Activated naive CD4-positive, alpha-beta T cell treated with anti-CD3 and anti-CD28 coated beads, Interleukin-2, amount 50 U/mL, for 72 hours (primary cell): ENCODE measurements at places on chromosomes 2 and 18. TPM values are rescaled to one million over a fixed set of nuclear protein-coding genes. Genes with fewer than 3 reads are reported as not detected.

DNA sequence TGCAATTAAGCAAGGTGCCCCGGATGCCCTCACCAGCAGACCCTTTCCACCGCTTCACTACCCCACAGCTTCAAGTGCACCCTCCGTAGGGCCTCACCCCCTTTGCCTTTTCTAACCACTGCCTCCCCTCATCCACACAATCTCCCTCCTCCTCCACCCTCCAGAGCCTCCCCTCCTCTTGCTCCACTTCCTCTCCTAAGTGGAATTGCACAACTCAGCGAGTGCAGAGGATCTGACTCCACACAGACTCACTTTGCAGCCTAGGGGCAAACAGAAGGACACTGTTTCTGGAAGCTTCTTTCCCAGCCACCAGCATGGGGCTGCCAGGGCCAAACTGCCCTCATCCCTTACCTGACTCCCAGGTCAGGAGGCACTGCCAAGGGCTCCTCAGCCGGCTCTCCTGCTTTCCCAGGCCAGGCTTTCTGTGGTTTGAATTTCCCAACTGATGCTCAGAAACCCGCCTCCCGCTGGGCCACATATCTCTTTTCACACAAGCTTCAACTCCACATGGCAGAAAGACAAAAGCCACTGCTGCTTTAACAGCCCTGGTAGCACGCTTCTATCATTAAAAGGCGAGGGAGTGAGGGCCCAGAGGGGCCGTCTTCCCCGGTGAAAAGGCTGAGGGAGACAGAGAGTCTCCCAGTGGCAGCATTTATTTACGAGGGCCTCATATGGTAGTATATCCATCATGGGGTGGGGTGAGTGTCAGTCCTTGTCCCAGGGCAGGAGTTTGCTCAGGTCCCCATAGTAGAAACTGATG, 74.7 kb upstream of the MGAT4A start:
- no peak for DNase-seq

- DNase-seq = no peak
Measured at GRCh38 chr2:72991439-72991725, 74.1 kb downstream of the EMX1 start.

GRCh38 chr2:228828397-228828796, 442.7 kb downstream of the PID1 start:
- no peak for DNase-seq

- DNase-seq = no peak
Measured at GRCh38 chr2:111697560-111697959, 186.4 kb downstream of the ANAPC1 start.

The LRRTM4 gene
- not detected for total RNA-seq

The IL36B gene
- total RNA-seq = not detected

DNA sequence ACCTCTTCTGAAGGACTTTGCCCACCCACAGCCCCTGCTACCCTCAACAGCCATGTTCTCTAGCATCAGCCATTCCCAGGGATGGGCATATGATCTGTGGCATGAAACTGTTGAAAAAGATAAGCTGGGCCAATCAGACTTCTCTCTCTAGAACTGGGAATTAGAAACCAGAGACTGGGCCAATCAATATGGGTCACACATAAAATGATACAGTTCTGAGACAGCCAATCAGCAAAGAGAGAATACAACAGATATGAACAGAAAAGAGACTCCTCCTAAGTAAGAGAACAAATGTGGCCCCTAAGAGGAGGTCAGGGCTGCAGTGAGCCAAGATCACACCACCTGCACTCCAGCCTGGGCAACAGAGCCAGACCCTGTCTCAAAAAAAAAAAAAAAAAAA, 2.1 kb downstream of the KIDINS220 start:
- DNase-seq = no peak

The STON1 gene
- total RNA-seq = 0.27 TPM

DNA sequence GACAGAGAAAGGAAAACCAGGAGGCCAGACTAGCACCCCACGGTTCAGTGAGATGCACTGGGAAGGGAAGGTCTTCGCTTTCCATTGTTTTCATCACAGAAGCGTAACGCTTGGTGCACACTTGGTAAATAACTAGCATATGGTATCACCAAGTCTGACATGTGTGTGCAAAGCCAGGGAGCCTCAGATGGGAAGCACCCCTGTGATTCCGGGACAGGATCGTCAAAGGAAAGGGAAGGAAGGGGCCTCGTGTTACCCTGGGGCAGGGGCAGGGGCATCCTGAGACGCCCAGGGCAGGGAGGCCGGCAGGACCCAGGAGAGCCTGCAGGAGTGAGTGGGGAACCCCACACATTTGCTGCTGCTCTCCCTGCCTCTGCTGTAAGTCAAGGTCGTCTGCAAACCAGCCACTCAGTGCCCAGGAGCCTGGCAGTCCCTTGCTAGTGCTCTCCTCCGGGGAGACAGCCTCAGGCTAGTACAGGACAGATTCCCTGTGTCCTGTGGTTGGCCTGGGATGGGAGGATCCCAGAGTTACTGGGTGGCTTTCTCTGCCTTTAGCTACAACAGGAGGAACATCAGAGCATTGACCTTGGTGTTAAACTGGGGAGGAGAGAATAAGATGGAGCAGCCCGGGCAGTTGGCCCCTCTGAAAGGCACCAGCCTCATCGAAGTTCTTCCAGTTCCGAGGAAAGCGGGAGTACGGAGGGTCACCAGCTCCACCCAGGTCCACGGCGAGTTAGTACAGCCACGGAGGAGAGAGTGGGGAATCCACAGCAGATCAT, 192.5 kb downstream of the NDUFA10 start:
- DNase-seq = peak; percentile 23

- no peak for DNase-seq
Measured at GRCh38 chr2:86781363-86781762, 9.3 kb downstream of the CD8A start.

The AQP12A gene
- total RNA-seq = not detected

DNA sequence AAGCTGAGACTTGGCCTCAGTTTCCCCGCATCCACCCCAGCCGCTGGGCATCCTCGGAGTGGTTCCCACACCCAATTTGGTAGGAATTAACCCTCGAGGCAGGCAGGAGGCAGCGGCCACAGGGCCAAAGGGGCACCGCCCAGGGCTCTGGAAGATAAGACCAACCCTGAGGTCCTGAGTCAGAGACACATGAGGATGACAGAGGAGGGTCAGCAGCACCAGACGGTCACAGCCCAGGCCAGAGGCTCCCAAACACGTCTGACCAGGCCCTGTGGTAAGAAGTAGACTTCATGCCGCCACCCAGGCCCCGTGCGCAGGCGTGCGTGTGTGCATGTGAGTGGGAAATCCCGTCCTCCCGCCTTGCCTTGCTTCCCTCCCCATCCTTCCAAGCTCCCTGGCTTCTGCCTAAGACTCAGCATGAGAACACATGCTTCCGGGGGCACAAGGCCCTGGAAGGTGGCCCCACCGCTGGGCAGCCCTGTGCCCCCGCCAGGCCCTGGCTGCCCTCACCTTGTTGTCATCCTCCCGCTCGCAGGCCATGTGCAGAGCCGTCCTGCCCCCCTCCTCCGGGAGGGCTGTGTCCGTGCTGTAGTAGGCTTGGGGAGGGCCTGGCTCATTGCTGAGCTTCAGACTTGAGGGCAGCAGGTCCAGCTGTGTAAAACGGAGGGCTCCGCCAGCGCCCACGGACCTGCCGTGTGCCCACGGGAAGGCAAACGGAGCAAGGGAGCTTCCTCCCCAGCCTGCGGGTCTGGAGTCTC, 46.3 kb downstream of the ANKMY1 start:
- no peak for DNase-seq

DNA sequence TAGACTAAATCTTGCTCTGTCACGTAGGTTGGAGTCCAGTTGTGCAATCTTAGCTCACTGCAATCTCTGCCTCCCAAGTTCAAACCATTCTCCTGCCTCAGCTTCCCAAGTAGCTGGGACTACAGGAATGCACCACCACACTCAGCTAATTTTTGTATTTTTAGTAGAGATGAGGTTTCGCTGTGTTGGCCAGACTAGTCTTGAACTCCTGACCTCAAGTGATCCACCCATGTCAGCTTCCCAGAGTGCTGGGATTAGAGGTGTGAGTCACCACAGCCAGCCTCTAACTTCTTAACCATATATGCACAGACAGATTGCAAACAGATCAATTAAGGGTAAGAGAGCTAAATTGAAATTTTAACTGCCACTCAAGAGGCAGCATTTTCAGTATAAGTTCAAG, 22.1 kb upstream of the CNGA3 start:
- DNase-seq = no peak

The OXER1 gene
- 0.54 TPM for total RNA-seq

The NR4A2 gene
- total RNA-seq = 134 TPM

The RAB3GAP1 gene
- 36.2 TPM for total RNA-seq

The CDH20 gene
- 0.14 TPM for total RNA-seq

The EVX2 gene
- total RNA-seq = not detected

GRCh38 chr2:54672590-54673456, 50.6 kb upstream of the EML6 start:
- DNase-seq = no peak

- DNase-seq = no peak
Measured at GRCh38 chr2:218894151-218894879, 13.7 kb downstream of the WNT10A start.

The DYNC1I2 gene
- total RNA-seq = 25.5 TPM

DNA sequence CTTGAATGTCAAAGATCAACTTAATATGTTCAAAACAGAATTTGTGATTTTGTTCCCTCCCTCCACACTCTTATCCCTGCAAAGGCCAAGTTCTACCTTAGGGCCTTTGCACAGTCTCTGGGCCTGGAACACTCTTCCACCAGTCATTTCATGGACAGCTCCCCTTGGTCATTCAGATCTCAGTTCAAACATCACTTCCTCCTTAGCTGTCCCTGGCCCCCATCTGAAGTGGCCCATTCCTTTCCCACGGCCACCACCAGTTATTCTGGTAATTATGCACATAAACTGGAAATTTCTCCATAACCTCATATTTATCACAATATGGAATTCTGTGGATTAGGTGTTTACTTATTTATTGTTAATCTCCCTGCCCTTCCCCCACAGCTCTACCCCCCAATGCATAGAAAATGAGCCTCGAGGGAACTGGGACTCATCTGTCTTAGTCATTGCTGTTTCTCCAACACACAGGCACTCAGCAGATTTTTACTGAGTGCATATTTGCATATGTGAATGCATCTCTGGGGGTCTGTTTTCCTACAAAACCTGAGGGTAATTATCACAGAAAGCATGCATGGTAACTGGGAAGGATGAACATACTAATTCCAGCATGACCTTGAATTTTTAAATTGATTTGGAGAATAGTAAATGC, 35.5 kb upstream of the SPTBN1 start:
- no peak for DNase-seq

The ANKRD30BL gene
- not detected for total RNA-seq

DNA sequence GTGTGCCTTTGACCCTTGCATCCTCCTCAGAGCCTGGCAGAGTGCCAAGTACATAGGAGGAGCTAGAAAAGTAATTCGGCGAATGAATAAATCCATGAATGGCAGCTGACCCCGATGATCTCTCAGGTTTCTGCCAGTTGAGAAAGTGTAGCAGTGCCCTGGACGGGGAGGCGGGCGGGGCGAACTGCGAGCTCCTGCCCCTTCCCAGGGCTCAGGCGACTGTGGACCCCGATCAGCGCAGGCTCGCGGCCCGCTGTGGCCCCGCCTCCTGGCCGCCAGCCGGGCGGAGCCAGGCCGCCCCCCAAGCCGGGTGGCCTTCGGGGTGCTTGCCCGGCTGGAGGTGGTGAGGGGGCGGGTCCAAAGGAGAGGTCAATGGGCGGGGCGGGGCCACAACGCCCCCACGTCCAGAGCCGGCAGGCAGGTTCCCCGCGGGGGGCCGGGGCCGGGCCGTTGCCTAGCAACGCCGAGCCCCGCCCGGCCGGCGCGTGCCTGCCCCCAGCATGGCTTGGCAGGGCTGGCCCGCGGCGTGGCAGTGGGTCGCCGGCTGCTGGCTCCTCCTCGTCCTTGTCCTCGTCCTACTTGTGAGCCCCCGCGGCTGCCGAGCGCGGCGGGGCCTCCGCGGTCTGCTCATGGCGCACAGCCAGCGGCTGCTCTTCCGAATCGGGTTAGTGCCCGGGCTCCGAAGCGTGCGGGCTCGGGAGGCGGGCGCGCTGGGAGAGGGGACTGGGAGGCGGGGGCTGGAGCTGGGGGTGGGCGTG, 30.6 kb upstream of the TMBIM1 start:
- no peak for DNase-seq
